Esophagus mucosa (tissue), 1 donor: ENCODE measurements at places on chromosomes 12 and 14. TPM values are rescaled to one million over a fixed set of nuclear protein-coding genes. Genes with fewer than 3 reads are reported as not detected.

DNA sequence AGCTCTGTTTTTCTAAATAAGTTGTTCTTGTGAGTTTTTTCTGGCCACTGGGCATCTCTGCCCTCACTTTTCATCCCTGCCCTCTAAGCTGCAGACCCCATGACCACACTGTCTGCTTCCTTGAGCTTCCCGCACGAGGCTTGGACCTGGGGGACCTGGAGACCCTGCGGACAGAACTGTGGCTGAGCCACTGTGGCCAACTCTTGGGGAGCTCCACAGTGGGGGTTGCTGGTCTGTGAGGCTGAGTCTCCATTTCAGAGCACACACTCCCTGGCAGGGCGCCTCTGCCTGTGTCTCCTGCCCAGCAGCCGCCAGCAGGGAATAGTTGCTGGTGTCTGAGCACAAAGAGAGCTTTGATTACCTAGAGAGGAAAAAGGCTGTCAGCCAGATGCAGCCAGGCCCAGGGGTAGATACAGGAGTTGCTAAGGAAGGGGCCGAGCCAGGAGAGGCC lies 13.1 kb upstream of the RIN3 start:
- ATAC-seq, result no peak

DNA sequence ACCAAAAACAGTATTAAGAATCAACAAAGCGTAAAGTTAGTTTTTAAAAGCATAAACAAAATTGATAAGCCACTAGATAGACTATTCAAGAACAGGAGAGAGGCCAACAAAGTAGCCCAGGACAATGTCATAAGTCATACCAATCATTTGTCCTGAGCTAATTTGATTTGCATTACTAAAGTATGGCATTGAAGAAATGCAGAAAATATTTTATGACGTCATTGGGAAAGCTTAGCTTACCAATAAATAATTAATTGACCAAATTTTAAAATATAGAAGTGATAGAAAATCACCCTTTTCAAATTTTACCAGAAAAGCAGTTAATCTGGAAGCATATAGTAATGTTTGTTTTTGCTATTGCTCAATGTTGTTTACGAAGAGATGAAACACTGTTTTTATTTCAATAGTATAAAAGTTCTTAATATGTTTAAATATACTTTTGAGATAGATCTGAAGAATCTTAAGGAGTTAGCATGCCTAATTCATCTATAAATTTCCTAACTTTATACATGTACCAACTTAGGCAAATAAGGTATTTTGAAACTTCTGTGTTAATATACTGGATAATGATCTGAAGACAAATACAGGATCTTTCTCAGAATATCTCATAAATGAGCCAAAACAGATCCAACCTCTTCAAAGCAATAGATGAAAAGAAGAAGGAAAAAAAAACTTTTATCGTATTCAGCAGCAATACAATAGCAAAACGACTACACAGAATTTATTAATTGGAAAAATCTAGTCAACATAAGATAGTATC lies 1118.5 kb downstream of the SLC16A7 start:
- ATAC-seq, result no peak

GRCh38 chr14:26173581-26174110 lies 424.2 kb downstream of the NOVA1 start:
- no peak for ATAC-seq

Gene TAS2R42
- not detected for total RNA-seq

DNA sequence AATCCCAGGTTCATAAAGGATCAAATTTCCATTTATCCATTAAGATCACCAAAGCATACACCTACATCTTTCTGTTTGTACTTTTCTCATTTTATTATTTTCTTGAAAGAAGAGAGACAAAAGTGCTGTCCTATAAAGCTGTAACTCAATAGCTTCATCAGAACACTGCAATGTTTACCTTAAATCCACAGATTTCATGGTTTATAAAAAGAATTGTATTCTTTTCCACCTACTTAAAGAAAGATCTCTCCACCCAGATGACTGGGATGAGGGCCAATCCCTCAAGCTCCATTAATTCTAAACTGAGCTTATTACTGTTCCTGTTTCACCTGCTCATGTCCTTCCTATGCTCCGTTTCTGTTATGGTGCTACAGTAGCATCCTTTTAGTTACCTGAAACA lies 470.6 kb downstream of the BCAT1 start:
- no peak for ATAC-seq

- ATAC-seq, result peak; percentile 19
These were observed 303 bp downstream of the PUS7L start for GRCh38 chr12:43758247-43758727.

DNA sequence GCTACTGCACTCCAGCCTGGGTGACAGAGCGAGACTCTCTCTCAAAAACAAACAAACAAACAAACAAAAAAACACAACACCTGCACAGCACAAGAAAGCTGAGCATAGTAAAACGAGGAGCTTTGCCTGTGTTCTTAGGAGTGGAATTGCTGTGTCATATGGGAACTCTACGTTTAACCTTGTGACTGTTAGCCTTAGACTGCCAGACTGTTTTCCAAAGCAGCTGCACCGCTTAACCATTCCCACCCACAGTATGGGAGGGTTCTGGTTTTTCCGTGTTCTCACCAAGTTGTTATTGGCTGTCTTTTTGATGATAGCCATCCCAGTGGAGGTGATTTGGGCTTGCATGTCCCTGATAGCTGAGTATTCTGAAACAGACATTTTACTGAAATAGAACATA lies 9.2 kb downstream of the WNT5B start:
- no peak for ATAC-seq

- ATAC-seq, result no peak
These were observed 22.7 kb downstream of the CCNK start for GRCh38 chr14:99503848-99504453.

GRCh38 chr14:59254146-59254910 lies 65.9 kb downstream of the DAAM1 start:
- peak; percentile 41 for ATAC-seq

GRCh38 chr14:104871656-104872468 lies 6.8 kb downstream of the CEP170B start:
- no peak for ATAC-seq

GRCh38 chr12:79327465-79327864 lies 363.3 kb downstream of the PAWR start:
- ATAC-seq, result no peak

DNA sequence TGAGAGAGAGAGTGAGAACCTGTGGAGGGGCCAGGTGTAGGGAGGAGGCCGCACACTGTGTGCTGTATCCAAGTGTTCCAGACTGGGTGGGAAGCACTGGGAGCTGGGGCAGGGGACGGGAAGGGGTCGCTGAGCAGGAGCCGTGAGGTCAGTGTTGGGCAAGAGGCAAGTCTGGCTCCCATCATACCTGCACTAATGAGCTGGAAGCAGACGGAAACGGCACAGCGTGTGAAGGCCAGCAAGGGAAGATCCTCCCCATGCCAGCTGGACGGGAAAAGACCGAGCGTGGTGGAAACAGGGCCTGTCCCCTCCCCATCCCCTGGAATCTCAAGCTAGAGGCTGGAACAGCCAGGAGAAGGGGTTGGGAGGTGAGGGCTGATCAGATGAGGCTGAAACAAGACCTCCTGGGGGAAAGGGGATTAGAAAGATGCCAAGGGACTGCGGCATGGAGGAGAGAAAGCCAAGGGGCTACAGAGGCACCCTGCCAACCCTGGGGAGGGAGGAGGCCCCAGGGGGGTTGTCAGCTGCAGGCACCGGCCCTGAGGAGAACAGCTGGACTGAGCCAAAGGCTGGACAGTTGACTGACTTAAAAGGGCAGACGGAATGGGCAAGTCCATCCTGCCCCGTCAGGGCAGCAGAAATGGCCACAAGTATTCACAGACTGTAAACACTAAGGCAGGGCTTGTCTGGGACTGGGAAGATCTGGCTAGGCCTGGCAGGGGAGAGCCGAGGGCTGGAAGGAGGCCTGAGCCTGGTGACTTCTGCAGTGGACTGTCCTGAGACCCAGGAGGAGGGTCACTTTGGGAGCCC lies 19.0 kb upstream of the LTBP2 start:
- peak; percentile 35 for ATAC-seq

- ATAC-seq, result no peak
These were observed 531.1 kb downstream of the NRXN3 start for GRCh38 chr14:78701246-78701645.

Gene TBK1
- total RNA-seq, result 12.1 TPM

DNA sequence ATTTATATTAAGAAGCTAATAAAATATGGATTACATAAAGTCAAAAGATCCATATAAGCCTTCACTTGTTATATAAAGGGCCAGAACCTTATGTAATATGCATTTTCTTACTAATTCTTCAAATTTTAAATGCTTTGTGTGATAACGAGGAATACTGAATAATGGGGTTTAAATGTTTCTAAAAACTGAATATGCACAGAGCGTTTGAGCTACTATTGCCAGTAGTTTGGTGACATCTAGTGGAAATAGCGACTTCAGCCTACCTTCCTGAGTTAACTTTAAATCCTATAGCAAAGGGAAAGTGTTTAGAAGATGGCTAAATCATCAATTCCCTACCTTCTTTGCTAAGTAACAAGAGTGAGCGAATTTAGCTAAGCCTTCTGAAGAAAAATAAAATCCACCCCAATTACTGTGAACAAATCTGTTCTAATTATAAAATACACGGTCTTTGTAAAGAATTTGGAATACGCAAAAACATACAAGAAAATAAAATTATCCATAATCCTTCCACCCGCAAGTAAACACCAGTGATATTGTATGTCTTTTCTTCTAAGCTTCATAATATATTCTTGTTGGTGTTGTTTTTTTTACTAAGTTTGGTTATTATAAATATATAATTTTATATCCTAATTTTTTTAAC lies 115.5 kb upstream of the G2E3 start:
- ATAC-seq, result no peak

DNA sequence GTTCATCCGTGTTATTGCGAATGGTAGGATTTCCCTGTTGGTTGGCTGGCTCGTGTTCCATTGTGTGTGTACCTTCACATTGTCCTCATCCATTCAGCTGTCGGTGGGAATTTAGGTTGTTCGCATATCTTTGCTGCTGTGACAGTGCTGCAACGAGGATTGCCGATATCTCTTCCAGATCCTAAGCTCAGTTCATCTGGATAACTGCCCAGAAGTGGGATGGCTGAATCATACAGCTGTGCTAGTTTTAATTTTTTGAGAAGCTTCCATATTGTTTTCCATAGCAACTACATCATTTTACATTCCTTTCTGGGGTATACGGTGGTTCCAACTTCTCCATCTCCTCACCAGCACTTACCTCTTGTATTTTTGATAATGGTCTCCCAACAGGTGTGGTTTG lies 292.8 kb upstream of the SFSWAP start:
- ATAC-seq, result no peak

GRCh38 chr12:88255847-88256246 lies 113.7 kb downstream of the TMTC3 start:
- ATAC-seq, result no peak

DNA sequence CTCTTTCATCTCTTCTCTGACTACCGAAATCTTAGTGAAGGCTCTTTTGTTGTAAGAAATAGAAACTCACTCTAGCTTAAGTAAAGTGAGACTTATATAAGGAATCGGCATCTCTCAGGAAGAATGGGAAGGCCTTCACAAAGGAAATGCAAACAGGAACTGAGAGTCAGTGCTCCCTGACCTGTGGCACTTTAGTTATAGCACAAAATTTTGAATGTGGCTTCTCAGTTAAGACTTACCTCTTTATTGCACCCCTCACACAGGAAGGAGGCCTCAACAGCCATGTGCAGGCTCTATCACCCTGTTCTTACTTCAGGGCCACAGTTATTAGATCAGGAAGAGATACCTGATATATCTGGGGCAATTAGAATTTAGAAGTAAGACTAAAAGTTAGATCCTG lies 224.7 kb upstream of the EGLN3 start:
- no peak for ATAC-seq

Gene EIF2S3B
- 1.4 TPM for total RNA-seq

DNA sequence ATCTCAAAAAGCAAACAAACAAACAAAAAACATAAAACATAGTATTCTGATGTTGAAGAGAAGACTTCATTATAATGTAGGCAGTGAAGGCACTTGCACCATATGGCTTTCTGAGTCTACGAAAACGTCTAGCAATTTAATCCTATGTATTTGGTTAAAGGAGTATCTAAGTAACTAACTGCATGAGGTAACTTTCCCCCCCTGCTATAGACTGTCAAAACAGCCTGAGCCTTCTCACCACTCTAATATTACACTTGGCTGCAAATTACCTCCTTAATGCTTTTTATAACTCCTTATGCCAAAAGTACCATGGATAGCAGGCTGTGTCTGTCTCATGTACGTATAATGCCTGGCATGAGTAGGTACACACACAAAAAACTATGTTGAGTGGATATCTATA lies 607.6 kb upstream of the FLRT2 start:
- ATAC-seq, result no peak

Gene GLS2
- 2.6 TPM for total RNA-seq

GRCh38 chr12:127657036-127657435 lies 609.9 kb upstream of the TMEM132C start:
- ATAC-seq, result no peak

GRCh38 chr12:3304436-3305165 lies 186.4 kb upstream of the PRMT8 start:
- ATAC-seq, result peak; percentile 68

- no peak for ATAC-seq
These were observed 19.5 kb downstream of the SPX start for GRCh38 chr12:21545557-21545956.

Gene MLXIP
- 13.1 TPM for total RNA-seq

DNA sequence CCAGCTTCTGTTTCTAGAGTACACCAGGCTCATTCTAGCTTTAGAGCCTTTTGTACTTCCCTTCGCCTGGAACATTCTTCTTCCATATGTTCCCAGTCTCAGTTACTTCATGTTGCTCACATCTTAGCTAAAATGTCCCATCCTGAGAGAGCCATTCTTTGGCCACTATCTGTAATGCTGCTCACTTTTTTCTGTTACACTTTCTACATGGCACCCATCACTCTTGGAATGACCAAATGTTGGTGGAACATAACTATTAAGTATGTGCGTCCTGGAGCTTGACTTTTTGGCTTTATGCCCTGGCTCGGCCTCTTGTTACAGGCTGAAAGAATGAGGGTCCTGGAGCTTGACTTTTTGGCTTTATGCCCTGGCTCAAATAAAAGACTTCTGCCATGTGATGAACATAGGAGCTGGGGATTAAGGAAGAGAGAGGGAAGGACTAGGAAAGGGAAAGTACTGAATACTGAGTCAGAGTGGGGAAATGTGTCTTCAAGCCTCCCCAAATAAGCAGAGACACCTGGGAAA lies 442.9 kb upstream of the ATP2B1 start:
- no peak for ATAC-seq

Gene FAM216A
- 2.2 TPM for total RNA-seq

DNA sequence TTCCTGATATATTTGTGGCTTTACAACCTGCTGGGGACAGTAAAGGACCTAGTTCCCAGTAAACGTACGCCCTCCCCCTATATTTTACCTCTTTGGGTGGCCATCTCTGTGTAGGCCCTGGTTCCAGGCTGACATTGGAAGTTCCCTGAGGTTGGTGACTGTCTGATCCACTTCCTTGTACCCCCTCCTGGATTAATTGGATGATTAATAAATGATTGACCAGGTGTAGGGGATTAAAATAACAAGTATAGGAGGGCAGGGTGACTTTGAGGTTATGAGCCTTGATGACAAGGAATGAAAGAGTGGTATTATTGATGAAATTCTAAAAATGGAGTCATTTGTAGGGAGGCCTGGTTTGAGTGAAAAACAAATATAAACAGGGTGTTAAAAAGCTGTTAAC lies 9.6 kb downstream of the SUSD6 start:
- ATAC-seq, result no peak

- ATAC-seq, result no peak
These were observed 685.0 kb downstream of the TMEM121 start for GRCh38 chr14:106211334-106211900.
